ENCODE measurements at places on chromosomes 3 and 15.

- no peak for DNase-seq
Measured at GRCh38 chr3:45906681-45907407, 20.5 kb downstream of the CCR9 start.

- DNase-seq: no peak
Measured at GRCh38 chr3:14518432-14518802, 21.7 kb downstream of the GRIP2 start.

- DNase-seq: no peak
Measured at GRCh38 chr3:12965999-12966846, 107.0 kb downstream of the IQSEC1 start.

GRCh38 chr15:62932436-62932835, 110.1 kb upstream of the TPM1 start:
- no peak for DNase-seq

- DNase-seq: peak; percentile 59
Measured at GRCh38 chr3:196274585-196274984, 12.9 kb downstream of the PCYT1A start.

All from stimulated activated CD4-positive, alpha-beta T cell treated with anti-CD3 and anti-CD28 coated beads, Interleukin-15, amount 100 ng/mL, for 48 hours (primary cell).